NCI-H187 (cell line): ENCODE measurements at places on chromosomes 1 and 21.

GRCh38 chr1:178258536-178258935 lies 164.6 kb downstream of the RASAL2 start:
- no peak for DNase-seq

- no peak for DNase-seq
Observed at GRCh38 chr1:113677250-113678158, 81.8 kb downstream of the PHTF1 start.

GRCh38 chr21:39660191-39660980 lies 47.6 kb downstream of the B3GALT5 start:
- no peak for DNase-seq

- no peak for DNase-seq
Observed at GRCh38 chr1:36006941-36007500, 76.1 kb downstream of the AGO3 start.

- no peak for DNase-seq
Observed at GRCh38 chr1:41485605-41486004, 1.1 kb upstream of the EDN2 start.

- DNase-seq: peak; percentile 61
Observed at GRCh38 chr1:153352523-153352922, 3.9 kb upstream of the PGLYRP4 start.

- DNase-seq: no peak
Observed at GRCh38 chr1:246210756-246211155, 296.3 kb downstream of the SMYD3 start.

DNA sequence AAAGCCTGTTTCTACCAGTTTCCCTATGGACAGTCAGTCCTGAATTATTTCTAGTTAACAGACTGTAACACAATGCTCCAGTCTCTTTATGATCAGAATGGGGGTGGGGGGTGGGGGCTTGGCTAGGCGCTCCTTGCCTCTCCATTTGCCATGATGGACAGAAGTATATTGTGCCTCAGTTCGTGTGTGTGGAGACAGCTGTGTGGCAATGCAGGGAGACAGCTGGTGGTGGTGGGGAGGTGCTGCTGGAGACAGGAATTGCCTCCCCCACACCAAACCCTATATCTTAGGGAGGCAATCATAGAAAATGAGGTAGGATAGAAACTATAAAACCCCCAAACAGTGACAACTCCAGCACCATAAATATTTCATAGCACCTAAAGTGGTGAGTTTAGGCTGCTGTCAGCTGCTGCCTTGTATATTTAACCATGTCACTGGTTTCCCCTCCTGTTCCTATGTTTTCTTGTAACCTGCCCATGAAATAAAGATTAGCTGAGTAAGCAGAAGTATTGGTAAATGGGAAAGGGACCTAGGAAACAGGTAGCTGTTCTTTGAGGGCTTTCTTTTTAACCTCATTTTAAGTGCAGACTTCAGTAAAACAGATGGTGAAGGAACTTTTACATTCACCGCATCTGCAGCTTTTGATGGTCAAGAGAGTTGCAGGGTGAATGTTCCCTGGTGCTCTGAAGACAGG lies 3.4 kb downstream of the PLXNA2 start:
- no peak for DNase-seq

DNA sequence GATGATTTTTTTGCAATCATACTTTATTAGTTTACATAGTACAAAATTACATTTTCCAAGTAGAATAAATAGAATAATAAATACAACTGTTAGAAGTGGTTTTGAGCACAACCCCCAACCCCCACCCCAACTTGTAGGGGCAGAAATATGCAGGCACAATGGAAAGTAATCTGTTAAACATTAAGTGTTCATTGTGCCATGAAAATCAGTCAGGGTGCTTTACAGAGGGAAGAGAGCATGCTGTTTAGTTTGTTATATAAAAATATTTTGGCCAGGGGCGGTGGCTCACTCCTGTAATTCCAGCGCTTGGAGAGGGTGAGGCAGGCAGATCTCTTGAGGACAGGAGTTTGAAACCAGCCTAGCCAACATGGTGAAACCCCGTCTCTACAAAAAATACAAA lies 2.6 kb downstream of the OR10T2 start:
- DNase-seq: no peak

DNA sequence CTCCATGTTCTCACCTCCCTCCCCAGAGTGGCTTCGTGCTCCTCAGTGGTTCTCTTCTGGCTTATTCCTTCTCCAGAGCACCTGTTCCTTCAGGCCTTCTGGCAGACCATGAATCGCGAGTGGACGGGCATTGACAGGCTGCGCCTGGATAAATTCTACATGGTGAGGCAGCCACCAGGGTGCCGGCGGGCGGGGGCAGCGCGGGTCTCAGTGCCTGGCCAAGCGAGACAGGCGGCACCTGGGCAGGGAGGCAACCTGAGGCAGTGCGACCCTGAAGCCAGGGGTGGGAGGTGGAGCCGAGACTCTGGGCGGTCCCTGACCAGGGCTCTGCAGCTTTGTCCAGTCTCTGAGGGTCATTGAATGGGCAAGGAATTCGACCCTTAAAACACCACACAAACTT lies 3.9 kb downstream of the RRP1 start:
- DNase-seq: no peak

- no peak for DNase-seq
Observed at GRCh38 chr1:11550664-11551283, 71.8 kb downstream of the DISP3 start.

GRCh38 chr21:46027851-46028493 lies 46.4 kb downstream of the COL6A1 start:
- DNase-seq: no peak
